ENCODE measurements at places on chromosomes 2 and 18.

DNA sequence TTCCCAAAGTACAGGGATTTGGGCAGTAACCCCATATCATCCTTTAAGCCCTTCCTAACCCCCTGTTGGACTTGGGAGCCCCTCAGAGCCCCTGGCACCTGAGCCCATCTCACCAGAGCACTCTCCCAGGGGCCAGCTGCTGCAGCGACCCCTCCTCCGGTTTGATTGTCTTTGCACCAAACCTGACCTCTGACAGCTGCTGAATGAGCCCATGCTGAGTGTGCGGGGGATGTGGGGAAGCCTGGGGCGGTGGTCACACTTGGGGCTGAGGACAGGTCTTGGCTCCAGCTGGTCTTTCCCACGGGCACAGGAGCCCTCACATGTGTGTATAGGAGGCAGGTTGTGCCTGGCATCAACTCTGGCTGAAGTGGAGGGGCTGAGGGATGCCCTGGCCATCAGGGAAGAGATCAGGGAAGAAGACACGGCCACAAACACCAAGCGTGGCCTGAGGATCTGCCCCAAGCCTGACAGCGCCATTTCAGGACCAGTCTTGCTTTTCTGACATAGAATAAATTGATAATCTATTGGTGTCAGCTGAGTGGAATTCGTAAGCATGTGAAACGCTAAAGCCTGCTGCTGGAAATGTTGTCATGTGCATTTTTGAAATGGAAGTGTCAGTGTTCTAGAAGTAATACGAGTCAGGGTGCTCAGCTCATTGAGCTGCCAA is 102.4 kb downstream of the ACKR3 start:
- DNase-seq, result no peak

DNA sequence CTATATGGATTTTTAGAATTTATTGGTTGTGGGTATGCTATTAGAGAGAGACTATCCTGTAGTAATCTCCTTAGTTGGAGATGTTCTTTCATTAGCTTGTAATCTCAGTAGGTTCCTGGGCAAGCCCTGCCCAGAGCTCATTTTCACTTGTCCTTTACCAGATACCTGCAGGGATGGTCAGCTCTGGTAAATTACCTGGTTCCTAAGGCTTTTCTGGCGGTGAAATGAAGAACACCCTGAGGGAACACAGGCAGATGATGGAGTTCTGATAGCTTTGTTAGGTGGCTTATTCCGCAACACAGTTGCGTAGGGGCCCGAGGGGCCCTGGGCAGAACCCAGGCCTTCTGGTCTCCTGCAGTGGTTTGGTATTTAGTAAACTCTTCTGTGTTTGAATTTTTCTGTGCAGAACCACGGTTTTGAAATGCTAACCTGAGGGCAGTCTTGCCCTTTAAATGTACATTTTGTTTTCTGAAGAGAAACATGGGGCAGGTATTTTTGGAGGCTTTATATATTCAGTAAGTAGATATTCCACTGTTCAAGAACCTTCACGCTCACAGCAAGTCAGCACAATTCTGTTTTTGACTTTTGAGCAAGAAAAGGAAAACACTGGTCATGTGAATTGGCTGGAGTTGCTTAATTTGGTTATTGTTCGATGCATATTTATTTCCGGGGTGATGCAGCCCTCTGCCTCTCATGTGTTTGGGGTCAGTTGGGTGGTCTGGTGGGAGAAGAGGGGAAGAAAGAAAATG is 22.4 kb downstream of the ZNF532 start:
- no peak for DNase-seq

- DNase-seq, result peak; percentile 17
Observed at GRCh38 chr2:203972066-203972465, 35.5 kb downstream of the ICOS start.

DNA sequence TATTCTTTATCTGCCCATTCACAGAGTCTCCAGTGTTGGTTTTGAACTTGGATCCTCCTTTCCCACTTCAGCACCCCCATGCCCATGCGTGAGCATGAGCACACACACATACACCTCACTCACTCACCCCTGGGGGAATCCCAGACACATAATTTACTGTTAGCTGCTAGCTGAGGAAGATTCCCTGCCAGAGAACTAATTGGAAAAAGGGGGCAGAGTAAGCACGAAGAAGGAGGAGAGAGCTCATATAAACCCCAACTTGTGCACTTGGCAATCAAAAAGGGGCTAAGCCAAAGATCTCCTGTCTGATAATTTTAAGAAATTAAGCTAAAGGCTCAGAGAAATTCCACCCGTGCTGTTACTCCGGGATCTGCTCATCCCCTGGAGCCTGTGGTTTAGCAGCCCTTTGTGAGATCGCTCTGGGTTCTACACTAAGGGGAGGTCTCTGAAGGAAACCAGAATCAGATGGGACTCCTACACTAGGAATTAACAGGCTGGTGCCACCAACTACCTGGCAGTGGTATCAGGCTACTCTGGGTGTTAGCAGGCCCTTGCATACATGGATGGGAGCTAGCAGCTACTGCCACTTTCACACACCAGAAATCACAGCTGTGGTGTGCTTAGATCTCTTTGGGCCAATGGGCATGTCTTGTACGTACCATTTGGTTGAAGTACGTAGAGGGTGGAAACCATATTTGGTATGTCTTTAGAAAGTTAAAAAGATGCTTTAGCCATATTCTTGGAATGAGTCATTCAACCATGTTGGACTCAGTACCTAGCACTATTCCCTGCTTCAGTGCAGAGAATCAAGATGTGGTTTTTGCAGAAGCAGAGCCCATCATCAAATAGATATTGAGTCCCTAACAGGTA is 95.6 kb upstream of the SLC14A2 start:
- DNase-seq, result no peak

DNA sequence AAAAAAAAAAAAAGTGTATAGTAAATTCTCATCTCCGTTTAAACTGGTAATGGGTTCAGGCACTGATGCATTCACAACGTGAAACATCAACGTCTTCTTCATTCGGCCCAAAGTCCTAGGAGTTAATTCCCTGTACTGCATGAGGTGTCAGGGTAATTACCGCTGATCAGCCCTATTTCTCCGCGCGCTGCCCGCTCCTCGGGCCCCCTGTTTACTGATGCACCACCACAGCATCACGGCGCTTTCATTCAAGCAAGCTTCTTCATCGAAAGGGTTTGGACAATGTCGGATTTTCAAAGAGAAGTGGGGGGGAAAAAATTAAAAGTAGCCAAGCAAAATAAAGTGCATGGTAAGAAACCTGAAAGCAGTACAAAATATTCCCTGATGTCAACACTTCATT is 352.0 kb upstream of the POU3F3 start:
- DNase-seq, result no peak

DNA sequence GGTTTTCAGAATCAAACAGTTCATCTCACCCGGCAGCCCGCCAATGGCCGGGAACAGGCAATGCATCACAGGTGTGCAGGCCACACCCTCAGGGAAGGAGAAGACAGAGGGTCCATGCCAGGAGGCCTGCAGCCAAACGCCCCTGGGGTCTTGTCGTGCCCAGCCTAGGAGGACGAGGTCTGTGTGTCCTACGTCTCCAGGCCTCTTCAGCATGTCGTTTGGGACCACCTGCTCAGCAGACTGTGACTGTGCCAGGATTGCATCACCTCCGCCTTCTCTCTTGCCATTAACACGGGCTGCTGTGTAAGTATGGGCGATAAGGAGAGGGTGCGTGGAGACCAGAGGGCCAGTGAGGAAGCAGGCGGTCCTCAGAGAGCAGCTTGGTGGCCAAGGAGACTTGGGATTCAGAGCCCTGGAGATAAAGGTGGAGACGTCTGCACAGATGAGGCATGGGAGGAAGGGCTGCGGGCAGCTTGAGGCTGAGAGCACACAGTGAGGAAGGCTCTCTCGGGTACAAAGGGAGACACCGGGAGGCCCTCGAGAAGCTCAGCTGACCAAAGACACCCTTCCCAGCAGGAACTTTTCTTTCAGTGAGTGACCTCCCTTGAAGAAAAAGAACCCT is 37.4 kb upstream of the KLHL29 start:
- DNase-seq, result no peak

DNA sequence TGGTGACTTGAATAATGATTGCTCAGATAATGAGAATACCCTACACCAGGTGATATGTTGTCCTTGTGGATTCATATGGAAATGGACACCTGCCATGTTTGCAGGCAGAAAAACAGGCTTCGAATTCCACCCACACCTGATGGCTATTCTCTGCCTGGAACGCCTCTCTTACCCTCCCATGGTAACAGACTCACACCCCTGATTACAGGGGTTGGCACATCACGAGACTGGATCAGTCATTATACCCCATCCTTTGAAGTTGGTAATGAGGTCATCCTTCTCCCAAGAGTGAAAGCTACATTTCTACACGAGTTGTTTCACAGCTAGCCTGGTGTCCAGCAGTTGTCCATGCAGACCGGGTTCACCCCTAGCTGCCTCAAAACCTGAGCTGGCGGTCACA is 71.4 kb upstream of the MBOAT2 start:
- no peak for DNase-seq

GRCh38 chr2:173851141-173851641 is 114.0 kb downstream of the SP3 start:
- peak; percentile 83 for DNase-seq

GRCh38 chr2:240304746-240305161 is 130.7 kb upstream of the GPC1 start:
- no peak for DNase-seq

GRCh38 chr2:64738026-64738425 is 84.3 kb upstream of the SERTAD2 start:
- DNase-seq, result no peak

GRCh38 chr2:11237122-11237521 is 81.9 kb downstream of the SLC66A3 start:
- DNase-seq, result no peak

All from lung (tissue), 17 donors.